Aorta (tissue), 5 donors: ENCODE measurements at places on chromosomes 7 and 10. TPM values are rescaled to one million over a fixed set of nuclear protein-coding genes. Genes with fewer than 3 reads are reported as not detected.

DNA sequence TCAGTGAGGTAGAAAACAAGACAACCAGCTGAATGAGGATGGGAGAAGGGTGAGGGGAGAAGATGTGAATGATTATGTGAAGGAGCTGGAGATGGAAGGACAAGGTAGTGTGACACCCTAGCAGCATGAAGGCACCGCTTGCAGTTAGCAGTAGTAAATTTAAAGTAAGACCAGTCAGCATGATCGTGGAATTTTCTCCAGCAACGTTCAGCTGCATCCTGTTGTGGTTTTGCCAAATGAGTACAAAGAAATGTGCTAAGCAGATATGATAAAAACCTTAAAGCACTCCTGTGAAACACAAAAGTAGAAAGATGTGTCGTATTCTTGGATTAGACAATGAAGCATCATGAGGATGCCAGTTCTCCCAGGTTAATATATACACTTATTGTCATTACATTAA, 34.1 kb upstream of the IFRD1 start:
- no peaks in the 10 kb centered on the region for H3K36me3 ChIP-seq
- H3K27ac ChIP-seq: no peak overlapping the region
- no peak overlapping the region for H3K4me3 ChIP-seq

The CTTNBP2 gene
- total RNA-seq: 15.9 TPM

DNA sequence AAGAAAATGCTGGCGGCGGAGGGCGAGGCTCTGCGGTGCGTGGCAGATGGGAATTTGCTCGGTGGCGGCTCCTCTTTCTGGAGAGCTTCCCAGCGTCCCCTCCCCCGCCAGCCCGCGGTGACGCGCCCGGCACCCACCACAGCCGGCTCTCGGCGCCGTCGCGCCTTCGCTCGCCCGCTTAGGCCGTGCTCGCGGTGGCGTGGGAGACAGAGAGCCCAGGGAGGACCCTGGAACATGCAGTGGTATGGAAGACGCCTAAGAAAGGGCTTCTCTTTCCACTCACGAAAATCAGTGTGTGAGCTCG, 576 bp upstream of the CSGALNACT2 start:
- H3K36me3 ChIP-seq: no peaks in the 10 kb centered on the region
- peak overlapping the region; percentile 96 for H3K4me3 ChIP-seq
- no peaks in the 10 kb centered on the region for H3K27me3 ChIP-seq
- H3K4me1 ChIP-seq: no peaks in the 10 kb centered on the region
- H3K27ac ChIP-seq: peak overlapping the region; percentile 88
- peak; percentile 89 for DNase-seq

DNA sequence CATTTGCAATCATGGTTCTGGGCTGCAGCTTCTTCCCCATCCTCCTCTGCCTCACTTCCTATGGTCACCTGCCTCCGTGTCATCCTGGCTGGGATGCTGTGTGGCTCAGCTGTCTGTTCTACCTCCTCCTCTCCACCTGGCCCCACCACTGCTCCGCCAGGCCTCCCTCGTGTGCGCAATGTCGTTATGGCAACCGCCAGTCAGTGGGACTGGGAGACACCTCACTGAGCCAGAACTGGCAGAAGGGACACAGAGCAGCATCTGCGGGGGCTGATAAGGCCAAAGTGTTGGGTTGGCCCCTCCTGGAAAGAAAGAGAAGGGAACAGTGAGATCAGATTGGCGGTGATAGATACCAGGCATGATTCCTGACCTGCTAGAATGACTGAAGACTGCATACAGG, 527.5 kb downstream of the INHBA start:
- H3K27me3 ChIP-seq: no peaks in the 10 kb centered on the region
- H3K27ac ChIP-seq: no peak overlapping the region
- H3K36me3 ChIP-seq: no peaks in the 10 kb centered on the region
- no peaks in the 10 kb centered on the region for H3K4me1 ChIP-seq
- H3K4me3 ChIP-seq: no peak overlapping the region
- no peak for DNase-seq

DNA sequence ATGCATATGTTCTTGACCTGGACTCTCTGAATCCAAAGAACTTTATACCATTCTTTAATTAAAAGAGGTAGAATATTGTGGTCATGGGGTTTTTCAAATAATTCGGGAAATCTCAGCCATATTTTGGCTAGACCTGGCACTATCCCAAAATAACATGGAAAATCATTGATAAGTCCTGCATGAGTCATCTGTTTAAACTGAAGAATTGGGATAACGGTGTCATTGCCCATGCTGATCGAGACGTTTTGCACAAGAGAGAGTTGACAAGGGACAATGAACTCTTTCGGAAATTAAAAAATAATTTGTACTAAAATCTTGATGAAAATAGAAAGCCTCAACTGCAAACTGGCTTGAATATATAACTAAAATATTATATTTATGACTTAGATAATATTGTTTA, 19.9 kb upstream of the ABCB4 start:
- no peaks in the 10 kb centered on the region for H3K4me1 ChIP-seq
- H3K27ac ChIP-seq: no peak overlapping the region
- no peak for DNase-seq
- no peak overlapping the region for H3K4me3 ChIP-seq
- no peaks in the 10 kb centered on the region for H3K36me3 ChIP-seq
- no peaks in the 10 kb centered on the region for H3K27me3 ChIP-seq

The POT1 gene
- 28.2 TPM for total RNA-seq

The CYP2C19 gene
- total RNA-seq: not detected

DNA sequence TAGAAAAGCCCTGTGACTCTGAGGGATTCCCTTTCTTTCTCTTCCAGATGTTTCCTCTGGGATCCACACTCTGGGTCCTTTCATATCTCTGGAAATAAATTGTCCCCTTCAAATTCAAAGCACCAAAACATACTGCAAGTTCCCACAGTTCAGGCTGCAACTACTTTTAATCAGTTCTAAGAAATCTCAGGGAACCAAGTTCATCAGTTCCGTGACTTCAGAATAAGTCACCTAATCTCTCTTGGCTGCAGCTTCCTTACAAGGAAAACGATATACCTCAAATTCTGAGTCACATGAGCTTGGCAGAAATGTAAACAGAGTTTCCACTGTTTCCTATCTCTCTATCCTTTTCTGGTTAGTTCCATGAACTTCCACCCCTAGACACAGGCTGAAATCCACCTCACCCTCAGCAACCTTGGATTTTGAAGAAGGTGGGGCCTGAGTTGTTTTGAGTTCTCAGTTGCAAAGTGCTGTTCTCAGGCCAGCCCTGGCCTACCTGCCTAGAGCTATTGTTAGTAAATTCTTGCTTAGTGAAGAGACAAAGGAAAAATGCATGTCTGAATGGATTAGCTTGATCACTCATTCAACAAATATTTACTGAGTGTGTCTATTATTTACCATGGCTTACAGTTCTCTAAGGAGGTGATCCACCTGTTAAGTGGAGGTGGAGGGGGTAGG, 59.3 kb upstream of the IL6 start:
- no peaks in the 10 kb centered on the region for H3K27me3 ChIP-seq
- H3K27ac ChIP-seq: no peak overlapping the region
